ENCODE measurements at places on chromosomes 3 and 15.

GRCh38 chr15:31145271-31145911, 43.9 kb upstream of the TRPM1 start:
- no peak for DNase-seq

GRCh38 chr3:40366203-40367162, 20.5 kb upstream of the ENTPD3 start:
- no peak for DNase-seq

GRCh38 chr15:52624262-52624661, 54.9 kb downstream of the ATOSA start:
- no peak for DNase-seq

DNA sequence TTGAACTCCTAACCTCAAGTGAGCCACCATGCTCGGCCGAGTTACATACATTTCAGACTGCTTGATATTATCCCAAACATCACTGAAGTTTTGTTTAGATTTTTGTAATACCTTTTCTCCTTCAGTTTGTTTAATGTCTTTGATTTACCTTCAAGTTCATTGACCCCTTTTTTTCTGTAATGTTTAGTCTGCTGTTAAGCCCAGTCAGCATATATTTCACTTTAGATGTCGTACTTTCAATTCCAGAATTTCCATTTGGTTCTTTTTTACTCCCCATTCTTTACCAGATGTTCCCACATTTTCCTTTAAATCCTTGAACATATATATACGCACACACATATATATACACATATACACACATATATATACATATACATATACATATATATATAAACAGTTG, 59.1 kb upstream of the CTDSPL2 start:
- DNase-seq, result no peak

DNA sequence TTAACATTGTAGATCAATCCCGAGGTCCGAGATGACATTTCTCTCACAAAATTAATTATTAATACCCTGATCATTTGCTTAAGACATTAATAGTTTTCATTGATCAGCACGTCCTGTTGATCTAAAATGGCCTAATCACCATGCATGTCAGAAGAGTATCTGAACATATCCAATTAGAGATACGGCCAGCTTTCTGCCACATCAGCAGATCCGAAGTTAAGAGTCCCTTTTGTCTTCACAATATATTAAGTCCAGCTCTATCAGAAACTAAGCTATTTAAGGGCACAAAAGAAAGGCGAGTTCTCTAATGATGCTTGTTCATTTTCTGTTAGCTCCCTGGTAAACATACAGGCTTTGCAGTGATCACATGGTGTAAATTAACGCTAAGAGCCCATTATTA, 470.3 kb downstream of the CNTN4 start:
- DNase-seq, result no peak

DNA sequence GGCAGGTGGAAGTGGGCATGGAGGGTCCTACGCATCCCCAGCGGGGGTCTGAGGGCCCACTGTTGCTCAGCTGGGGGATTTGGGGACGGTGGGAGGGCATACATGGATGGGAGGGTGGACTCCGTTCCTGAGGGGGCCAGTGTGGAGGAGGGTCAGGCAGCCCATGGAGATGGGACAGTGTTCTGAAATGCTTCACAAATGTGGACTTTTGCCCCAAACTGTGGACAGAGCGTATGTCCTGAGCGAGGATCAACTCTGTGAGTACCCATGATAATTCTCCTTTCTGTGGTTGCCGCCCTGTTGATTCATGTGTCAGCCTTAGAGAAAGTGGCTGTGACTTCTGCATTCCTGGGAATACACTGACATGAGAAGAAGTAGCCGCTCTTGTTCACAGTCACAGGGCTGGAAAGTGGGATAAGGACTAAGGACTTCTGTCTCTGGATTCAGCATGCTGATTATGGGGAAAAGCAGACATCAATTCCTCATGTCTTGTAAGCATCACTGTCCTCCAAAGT, 33.4 kb downstream of the SMAD3 start:
- no peak for DNase-seq

GRCh38 chr3:98555025-98555379, 23.2 kb downstream of the GPR15 start:
- no peak for DNase-seq

- no peak for DNase-seq
Measured at GRCh38 chr3:15206662-15207576, 873 bp downstream of the CAPN7 start.

GRCh38 chr3:9627901-9628633, 21.2 kb upstream of the MTMR14 start:
- DNase-seq, result no peak

DNA sequence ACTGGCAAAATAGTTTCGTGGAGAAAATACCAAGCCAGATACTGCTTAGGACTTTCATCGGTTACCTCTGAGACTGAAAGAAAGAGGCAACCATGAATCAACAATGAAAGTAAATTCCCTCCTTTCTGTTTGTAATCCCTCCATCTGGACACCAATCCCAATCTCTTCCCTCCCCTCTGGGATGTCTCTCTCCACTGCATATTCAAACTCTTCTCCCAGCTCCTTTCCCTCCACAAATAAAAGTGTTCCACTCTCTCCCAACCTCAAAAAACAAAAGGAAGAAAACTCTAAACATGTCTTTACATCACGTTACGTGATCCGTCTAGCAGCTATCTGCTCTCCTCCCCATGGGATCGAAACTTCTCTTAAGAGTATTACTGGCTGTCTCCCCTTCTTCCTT, 55.2 kb downstream of the PRTG start:
- no peak for DNase-seq

DNA sequence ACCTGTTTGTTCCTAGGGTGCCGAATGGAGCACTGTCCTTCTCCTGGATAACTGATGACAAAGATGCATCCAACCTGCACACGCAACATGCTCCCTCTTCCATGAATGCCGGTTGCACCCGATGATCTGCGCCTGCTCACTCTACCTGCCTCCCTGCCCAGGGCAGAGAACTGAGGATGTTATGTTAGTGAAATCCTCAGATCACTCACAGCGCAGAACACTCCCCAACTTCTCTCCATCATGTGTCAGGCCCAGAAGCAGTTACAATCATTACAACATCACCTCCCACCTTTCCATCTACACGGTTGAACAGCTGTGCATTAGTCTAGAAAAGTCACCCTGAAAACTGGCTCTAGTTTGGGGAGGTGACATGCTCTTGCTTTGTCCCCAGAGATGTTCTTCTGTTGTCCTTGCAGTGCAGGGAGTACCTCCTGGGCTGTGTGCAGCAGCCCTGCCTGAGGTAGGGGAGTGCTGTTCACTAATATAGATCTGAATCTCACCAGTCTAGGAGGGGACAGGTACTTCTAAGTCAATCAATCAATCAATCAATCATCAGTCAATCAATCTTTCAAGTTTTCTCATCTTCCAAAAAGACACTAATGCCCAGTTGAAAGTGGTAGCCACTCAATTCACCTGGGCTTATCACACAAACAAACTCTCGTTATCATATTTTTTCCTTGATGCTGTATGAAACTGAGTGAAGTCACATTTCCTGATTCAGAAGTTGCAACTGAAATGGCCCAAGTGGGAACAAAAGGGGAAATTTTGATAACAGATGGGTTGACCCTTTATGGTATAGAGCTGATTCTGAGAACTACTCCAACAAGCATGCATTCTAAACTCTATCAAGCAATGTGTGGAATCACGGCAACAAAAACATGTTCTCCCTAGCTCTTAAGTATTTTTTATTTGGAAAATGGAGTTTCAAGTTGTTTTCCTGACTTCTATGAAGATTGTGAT, 15.4 kb upstream of the ISLR start:
- DNase-seq, result no peak

DNA sequence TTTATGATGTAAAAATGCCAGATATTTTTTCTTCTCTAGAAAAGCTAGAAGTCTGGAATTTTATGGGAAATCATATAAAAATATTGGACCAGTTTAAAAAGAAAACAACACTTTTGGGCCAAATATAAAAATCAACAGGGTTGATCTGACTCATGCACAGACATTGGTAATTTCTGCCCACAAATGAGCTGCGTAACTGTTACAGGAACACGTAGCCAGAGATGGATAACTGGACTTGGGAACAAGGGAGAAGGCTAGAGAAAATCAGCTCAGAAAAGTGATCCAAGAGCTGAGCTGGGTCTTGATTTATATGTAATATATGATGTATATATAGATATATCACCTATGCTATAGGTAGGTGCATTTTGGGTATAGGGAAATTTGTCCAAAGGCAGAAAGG, 36.8 kb upstream of the NAALADL2 start:
- DNase-seq, result no peak

GRCh38 chr3:38031022-38031994, 1.9 kb upstream of the PLCD1 start:
- peak; percentile 33 for DNase-seq
